ENCODE measurements at places on chromosomes 12 and 14. TPM values are rescaled to one million over a fixed set of nuclear protein-coding genes. Genes with fewer than 3 reads are reported as not detected.

Gene IGF1
- polyA plus RNA-seq = 7.1 TPM

Gene BCL2L14
- polyA plus RNA-seq = not detected

Gene RCOR1
- polyA plus RNA-seq = 3.1 TPM

Gene LTB4R2
- polyA plus RNA-seq = 0.51 TPM

Gene EIF2S3B
- polyA plus RNA-seq = not detected

Gene SELPLG
- 3.9 TPM for polyA plus RNA-seq

DNA sequence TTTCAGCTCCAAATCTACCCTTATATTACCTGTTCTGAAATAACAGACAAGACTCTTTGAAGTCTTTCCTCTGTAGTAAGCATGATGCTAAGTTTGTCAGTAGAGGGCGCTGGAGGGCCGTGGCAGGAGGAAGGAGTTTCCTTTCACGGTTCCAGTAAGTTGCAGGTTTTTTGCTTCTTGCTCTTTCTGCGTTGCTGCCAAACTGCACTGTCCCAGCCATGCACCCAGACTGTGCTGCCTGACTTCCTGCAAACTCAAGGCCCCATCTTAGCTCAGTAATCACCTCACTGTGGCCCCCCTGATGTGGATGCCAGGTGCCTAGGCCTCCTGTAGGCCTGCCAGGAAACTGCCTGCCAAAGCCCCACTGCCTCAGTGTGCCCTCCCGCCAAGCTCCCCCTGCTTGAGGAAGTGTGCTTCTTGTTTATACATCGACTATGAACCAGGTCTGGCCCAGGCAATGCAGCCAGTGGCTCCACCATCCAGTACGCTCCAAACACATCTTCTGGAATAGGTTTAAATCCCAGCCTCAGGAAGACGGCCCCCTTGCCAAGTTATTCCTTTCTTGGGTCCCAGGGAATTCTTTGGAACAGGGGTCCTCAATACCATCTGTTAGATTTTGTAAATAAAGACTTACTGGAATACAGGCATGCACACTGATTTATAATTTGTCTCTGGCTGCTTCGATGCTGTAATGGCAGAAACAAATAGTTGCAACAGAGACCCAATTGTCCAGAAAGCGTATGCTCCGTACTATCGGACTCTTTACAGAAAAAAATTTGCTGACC lies 193.7 kb upstream of the LRIG3 start:
- peak; percentile 50 for DNase-seq

GRCh38 chr12:27619308-27619707 lies 76.9 kb upstream of the REP15 start:
- DNase-seq = no peak

DNA sequence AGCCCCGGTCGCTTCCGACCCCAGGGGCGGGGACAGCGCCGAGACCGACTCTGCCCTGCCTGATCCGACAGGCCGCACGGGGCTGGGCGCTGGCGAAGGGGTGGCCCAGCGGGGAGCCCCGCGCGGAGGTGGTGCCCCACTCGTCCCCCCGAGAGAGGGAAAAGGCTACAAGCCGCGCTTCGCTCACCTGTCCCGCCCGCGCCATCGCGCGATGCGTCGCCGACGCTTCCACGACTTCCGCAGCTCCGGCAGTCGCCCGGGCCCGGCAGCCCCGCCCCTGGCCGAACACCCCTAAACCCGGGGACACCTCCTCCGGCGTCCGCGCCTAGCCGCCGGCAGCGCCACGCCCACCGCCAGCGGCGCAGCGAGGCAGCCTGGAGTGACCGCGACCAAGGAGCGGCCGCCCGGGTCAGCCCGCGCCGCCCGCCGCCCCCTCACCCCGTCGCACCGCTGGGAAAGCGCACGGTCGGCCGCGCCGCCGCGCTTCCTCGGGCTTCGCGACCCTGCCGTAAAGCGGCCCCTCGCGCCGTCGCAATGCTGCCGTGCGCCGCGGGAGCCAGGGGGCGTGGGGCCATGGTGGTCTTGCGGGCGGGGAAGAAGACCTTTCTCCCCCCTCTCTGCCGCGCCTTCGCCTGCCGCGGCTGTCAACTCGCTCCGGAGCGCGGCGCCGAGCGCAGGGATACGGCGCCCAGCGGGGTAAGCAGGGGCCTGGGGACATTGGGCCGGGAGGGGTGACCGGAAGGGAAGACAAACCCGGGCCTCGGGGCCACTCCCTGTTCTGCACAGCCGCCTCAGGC lies at the start of the genes BAG5 and COA8:
TSS of gene BAG5 (minus strand) at position 229 of the 797 bp plus-strand sequence. CDS start 1,493 bp downstream, outside the sequence.
TSS of gene COA8 (plus strand) at position 532 of the 797 bp plus-strand sequence. CDS start at position 574, 42 bp downstream.
- DNase-seq = peak; percentile 87

- peak; percentile 46 for DNase-seq
These were observed 636 bp downstream of the DUSP6 start for GRCh38 chr12:89351489-89352241.

Gene OVCH1
- polyA plus RNA-seq = 0.44 TPM

DNA sequence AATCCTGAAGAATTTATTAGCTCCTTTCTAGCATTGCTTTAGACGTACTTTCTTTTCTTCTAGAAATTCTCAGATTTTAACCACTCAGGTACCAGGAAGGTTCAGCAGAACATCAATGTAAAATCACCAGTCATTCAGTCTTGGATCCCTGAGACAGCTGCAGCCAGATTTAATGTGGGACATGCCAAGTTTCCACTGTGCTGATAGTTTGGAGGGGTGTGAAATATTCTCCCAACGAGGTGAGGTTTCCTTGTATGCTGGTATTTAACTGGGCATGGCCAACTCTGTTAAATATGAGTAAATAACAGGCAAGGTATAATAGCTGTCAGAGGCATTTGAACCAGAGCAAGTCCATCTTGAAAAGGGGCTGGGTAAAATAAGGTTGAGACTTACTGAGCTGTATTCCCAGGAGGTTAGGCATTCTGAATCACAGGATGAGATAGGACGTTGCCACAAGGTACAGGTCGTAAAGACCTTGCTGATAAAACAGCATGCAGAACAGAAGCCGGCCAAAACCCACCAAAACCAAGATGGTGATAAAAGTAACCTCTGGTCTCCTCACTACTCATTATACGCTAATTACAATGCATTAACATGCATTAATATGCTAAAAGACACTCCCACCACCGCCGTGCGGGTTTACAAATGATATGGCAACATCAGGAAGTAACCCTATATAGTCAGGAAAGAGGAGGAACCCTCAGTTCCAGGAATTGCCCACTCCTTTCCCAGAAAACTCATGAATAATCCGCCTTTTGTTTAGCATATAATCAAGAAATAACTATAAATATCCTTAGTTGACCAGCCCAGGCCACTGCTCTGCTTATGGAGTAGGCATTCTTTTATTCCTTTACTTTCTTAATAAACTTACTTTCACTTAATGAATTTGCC lies 75.2 kb upstream of the RASSF8 start:
- DNase-seq = no peak

DNA sequence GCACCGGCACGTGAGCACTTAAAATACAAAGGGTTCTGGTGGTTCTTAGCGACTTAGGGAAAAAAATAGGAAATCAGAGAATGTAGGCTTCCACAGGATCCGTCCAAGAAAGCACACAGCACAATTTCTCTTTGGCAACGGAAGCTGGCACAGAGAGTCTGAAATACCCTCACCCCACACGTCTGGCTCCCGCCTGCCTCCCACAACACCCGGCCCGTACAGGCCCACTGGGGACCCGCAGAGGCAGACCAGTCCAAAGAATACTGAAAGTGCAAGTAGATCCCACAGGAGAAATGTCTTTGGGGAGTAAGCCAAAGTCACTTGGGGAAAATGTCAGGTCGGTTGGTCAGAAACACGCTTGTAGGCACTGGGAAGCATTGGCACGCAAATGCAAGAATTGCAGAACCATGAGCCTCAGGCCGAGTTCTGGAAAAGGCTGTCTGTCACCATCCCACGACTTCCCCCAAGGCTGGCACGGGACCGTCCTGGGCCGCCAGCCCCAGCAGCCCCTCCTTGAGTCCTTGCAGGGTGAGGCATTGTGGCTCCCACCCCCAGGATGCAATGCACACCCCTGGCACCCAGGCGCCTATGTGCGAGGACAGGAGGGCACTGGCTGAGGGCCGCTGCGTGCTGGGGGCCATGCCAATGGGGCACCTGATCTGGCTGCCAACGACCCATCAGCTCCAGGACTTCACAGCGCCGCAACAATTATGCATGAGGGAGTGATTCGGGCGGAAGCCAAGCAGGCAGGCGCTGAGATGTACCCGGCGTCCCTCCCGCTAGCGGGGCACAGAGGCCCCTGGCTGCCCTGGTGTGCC lies 29.7 kb downstream of the CHGA start:
- DNase-seq = peak; percentile 76

Gene TTC7B
- 23.5 TPM for polyA plus RNA-seq

Gene HOXC13
- polyA plus RNA-seq = not detected

Gene KRT74
- polyA plus RNA-seq = not detected
